Activated CD4-positive, alpha-beta T cell treated with anti-CD3 and anti-CD28 coated beads, Interleukin-2, amount 10 ng/mL, durations not matched to agents 24 days and 14 days (primary cell): ENCODE measurements at places on chromosomes 16 and 17. TPM values are rescaled to one million over a fixed set of nuclear protein-coding genes. Genes with fewer than 3 reads are reported as not detected.
A peak's percentile ranks its signal among the peaks of the same experiment; 100 is the strongest.

- DNase-seq: no peak
Measured at GRCh38 chr16:69616082-69616481, 50.3 kb downstream of the NFAT5 start.

DNA sequence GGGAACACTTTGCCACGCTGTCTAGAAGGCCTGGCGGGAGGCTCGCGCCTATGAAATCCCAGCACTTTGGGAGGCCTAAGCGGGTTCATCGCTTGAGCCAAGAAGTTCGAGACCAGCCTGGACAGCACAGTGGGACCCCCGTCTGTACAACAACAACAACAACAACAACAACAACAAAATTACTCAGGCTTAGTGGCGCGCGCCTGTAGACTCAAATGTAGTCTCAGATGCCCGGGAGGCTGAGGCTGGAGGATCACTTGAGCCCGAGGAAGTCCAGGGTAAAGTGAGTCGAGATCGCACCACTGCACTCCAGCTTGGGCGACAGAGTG is 297 bp upstream of the SLFN13 start:
- no peak for DNase-seq

CA4 gene
- not detected in 2 replicates for total RNA-seq

CMTM2 gene
- 0.51 and 0.95 TPM in 2 replicates for total RNA-seq

DNA sequence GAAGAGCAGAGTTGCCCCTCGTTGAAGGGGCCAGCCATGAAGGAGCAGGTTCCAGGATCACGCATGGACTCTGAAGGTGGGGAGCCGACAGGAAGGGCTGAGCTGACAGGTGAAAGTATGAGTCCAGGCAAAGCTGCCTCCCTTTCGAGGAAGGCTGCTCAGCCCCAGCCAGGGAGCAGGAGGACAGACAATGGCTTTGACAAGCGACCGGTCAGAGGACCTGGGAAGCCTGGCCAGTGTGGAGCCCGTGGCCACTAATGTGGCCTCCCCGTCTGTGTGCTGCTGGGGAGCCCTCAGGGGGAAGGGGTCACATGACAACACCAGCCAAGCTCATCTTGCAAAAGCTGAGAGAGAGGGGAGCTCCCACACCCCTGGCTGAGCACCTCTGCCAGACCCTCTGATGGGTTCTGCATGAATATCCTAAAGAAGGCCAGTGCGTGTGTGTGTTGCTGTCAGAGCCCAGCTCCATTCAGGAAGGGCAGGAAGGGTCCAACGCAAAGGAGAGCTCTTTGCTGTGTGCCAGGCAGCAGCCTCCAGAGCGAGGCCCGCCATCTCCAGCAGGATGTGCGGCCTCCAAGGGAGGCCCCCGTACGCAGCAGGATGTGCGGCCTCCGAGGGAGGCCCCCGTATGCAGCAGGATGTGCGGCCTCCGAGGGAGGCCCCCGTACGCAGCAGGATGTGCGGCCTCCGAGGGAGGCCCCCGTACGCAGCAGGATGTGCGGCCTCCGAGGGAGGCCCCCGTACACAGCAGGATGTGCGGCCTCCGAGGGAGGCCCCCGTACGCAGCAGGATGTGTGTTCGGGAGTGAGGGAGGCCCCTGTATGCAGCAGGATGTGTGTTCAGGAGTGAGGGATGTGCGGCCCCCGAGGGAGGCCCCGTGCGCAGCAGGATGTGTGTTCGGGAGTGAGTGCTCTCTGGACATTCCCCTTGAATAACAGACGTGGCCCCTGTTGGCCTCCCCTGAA is 102.1 kb upstream of the CHMP6 start:
- peak; percentile 68 for DNase-seq
